ENCODE measurements at places on chromosomes 1 and 21.

DNA sequence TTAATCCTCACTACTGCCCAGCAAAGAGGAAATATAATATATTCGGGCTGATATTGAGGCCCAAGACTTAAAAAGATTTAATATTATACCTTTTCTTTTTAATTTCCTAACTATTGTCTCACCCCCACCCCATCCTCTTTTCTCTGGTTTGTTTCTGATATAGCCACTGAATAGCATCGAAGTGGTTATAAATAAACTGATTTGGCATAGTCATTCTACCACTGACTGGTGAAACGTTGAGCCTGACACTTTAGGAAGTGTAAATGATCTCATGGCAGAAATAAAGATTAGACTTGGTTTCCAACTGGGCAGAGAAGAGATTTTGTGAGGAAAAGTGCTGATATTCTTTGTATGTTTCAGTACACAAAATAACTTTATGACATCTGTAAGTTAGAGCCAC is 39.3 kb downstream of the DTL start:
- DNase-seq = no peak

GRCh38 chr1:233540816-233541215 is 73.1 kb upstream of the KCNK1 start:
- no peak for DNase-seq

GRCh38 chr1:234702342-234703000 is 92.5 kb upstream of the IRF2BP2 start:
- DNase-seq = no peak

DNA sequence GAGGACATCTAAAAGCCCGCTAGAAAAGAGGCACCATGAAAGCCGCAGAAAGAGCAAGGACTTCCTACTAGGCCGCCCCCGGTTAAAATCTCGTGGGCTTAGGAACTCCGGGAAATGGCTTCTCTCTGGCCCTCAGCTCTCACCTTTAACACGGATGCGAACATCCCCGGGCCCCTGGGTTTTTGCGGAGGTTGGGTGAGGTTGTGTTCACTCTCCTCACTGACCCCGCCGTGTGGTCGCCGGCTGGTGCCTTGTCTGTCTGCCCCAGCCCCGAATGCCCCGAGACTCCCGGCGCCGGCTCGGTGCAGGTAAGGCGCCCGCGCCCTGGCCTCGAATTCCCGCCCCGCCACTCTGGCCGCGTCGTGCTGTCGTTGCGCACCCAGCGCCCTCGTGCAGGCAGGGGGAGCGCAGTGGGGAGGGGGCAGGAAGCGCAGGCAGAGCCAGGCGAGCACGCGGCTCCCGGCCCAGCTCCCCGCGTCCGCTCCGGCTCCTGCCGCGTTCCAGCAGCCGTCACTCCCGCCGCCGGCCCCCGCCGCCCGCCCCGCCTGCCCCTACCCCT is at the start of gene SHISAL2A:
Gene SHISAL2A, plus strand, starts transcription at position 437 of the 559 bp plus-strand sequence. CDS start 326 bp downstream, outside the sequence.
- DNase-seq = peak; percentile 10

- no peak for DNase-seq
Observed at GRCh38 chr1:5191470-5191869, 537.1 kb downstream of the AJAP1 start.

- peak; percentile 83 for DNase-seq
Observed at GRCh38 chr1:35544976-35545375, 12.2 kb downstream of the KIAA0319L start.

GRCh38 chr1:5753549-5754421 is 238.4 kb downstream of the NPHP4 start:
- no peak for DNase-seq

DNA sequence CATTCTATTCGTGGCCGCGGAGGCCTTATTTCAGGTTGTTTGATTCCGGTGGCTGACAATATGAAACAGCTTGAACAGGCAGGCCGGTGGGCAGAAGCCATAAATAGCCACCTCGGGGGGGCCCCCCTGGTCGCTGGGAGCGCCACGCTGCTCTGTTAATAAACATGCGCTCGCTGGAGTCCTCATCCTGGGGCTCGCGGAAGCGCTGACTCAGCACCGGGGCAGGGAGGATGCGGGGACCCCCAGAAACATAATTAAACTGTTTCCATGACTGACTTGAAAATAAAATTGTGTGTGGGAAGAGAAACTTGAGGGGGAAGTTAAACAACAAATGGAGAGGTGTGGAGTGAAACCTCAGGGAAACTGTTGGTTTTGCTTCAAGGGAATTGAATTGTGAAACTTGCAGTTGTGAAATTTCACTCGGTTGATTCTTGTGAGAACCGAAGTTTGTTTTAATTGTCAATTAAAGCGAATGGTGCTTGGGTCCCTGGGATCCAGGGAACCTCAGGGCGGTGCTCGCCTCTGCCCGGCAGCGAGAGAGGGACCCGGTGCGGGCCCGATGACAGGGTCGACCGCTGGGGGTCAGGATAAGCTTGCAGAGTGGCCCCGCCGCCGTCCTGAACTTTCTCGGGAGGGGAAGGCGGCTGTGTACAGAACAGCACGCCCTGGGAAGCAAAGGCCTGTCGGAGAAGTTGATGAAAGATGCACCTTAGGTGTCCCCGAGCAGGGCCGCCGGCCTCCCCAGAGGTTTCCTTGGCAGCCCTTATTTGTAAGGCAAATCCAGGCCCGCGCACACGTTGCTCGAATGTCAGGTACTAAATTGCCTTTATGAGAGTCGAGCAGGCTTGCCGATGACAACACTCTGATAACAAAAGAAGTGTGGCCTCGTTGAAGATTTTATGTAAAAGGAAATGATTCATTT is 176.9 kb upstream of the LMO4 start:
- peak; percentile 43 for DNase-seq

DNA sequence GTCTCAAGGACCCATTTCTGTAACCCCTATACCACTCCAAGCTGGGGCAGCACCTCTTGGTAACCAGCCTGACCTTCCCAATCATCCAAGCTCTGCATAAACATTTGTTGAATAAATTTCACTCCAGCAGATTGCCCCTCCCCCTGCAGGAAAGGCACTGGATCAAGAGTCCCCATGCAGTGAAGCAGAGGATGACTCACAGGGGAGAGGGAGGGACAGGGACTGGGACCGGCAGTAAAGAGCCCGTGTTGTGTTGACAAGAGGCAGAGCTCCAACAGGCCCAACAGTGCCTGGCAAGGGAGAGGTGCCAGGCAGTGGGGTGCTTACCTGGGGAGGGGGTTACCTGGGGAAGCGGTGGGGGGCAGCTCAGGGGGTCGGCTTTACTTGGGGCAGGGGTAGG is 32.3 kb downstream of the SLC9A1 start:
- peak; percentile 71 for DNase-seq

DNA sequence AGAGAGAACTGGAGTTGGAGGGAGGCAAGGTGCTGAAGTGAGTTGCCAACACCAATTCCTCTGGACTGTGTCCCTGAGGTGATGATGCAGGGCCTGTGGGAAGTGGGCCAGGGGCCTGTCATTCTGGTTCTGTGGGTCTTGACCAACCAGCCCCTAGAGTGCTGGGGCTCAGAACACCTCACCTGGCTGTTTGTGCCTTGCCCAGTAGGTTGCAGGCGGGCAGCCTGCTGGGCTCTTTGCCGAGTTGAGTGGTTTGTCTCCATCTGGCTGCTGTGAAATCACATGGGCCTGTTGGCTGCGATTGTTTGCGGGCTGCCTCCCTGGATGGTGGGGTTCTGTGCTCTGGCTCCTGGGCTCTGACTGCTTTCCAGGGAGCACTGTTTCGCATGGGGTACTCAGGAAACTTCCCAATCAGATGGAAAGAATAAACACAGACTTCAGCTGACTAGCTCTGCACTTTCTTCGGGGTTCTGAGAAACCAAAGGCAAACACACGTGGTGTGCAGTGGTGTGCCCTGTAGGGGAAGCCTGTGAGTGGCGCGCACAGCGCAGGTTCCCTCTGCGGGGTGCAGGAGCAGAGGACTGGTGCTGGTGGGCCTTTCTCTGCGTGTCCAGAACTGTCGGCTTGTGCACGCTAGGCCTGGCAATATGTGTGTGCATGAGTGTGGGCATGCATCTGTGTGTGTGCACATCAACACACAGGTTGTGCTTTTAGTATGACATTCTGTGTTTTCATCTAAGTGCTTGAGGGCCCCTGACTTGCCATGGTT is 95.1 kb downstream of the RHOU start:
- DNase-seq = no peak

DNA sequence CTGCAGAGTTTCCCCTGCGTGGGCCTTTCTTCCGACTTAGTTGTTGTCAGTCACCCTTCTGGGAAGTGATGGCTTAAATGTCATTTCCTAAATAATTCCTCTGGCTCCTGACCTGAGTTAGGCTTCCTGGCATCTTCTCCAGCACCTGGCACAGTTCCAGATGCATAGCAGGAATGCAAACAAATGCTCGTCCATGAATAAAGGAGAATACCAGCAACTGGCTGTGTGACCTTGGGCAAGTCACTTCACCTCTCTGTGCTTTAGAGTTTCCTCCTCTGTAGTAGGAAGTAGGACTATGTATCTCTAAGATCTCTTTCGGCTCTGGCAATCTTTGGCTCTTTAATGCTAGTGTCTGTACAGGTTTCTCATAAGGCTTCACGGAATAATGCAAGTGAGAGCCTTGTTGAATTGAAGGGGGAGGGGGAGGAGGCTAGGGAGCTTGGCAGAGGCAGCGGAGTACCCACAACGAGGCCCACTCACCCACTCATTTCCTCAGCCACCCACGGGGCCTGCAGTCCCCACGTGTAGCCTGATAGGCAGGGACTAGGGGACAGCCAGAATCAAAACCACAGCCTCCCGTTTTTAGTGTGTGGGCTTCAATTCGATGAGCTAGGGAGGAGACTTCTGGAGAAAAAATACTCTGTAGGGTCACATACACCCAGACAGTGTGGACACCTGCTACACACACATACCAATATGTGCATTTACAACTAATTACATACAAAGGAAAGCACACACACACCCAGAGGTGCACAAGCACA is 48.1 kb downstream of the TENT5C start:
- DNase-seq = no peak

DNA sequence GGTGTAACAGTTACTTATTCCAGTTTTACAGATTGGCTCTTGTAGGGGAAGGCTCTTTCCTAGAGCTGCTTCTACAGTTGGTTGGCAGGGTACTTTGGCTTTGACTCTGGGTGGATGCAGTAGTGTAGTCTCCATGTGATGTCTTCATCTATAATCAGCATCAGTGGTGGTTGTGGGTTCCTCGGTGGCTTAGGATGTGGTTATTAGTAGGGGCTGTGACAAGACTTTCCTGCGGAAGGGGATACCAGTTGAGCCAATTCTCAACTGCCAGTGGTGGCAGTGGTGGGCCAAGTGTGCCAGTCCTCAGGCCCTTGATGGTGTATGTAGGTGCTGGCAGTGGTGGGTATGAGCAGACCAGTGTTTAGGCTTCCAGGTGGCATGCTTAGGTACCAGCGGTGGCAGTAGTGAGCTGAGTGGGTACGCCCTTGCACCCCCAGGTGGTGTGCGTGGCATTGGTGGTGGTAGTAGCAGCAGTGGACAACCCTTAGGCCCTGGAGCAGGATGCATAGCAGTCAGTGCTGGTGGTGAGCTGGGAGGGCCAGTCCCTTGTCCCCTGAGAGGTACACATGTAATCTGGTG is 27.2 kb upstream of the KLF18 start:
- DNase-seq = no peak

GRCh38 chr1:155268630-155269029 is 4.7 kb downstream of the CLK2 start:
- DNase-seq = no peak

GRCh38 chr1:92346866-92347640 is 48.2 kb downstream of the RPAP2 start:
- no peak for DNase-seq

GRCh38 chr1:117658676-117659075 is 52.8 kb downstream of the TENT5C start:
- no peak for DNase-seq

DNA sequence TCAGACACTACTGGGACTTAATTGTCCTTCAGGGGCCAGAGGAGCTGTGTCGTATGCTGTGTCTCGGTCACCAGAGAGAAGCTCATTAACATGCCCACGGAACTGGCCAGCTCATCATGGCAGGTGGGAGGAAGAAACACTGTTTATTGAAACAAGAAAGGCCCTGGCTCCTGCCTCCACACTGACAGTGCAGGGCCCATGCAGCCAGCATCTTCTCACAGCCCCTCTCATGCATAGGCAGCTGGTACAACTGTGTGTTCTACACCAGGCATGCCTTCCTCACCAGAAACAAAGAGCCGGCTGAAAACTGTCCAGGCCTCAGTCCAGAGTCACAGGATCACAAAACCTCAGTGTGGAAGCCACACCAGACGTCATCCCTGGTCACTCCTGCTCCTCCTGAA is 106.0 kb downstream of the UBE2U start:
- DNase-seq = no peak

GRCh38 chr1:215005656-215006345 is 76.7 kb upstream of the KCNK2 start:
- DNase-seq = no peak

DNA sequence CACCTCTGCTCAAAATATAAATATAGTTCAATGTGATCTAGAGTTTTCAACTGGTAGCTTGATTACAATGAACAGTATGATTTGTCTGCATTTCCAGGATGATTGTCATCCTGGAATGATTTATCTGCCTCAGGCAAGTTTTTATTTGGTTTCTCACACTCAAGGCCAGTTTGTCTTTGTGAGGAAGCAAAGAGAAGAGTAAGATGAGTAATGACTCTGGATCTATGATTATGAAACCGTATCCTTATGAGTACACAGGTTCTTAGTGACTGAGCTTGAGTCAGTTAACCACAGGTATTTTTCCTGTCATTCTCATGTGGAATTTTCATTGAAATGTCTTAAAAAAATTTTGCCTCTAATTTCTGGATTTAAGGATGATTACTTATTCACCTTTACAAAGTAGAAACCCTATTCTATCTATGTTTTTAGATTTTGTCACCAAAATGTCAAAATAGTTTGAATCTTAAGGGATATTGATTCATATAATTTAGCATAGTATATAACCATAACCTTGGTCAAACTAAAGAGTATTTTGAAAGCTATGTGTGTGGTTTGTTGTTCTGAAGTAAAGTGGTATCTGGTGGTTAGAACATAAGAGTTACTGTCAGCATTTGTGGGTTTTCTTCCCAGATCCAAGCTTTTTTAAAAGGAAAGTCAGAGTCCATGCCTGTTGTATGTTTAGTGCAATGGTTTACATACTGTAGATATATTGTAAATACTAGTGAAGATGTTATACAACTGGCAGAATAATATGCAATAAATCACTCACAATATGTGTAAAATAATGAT is 145.0 kb downstream of the RASAL2 start:
- no peak for DNase-seq

- peak; percentile 42 for DNase-seq
Observed at GRCh38 chr1:180155182-180155682, 563 bp downstream of the QSOX1 start.

DNA sequence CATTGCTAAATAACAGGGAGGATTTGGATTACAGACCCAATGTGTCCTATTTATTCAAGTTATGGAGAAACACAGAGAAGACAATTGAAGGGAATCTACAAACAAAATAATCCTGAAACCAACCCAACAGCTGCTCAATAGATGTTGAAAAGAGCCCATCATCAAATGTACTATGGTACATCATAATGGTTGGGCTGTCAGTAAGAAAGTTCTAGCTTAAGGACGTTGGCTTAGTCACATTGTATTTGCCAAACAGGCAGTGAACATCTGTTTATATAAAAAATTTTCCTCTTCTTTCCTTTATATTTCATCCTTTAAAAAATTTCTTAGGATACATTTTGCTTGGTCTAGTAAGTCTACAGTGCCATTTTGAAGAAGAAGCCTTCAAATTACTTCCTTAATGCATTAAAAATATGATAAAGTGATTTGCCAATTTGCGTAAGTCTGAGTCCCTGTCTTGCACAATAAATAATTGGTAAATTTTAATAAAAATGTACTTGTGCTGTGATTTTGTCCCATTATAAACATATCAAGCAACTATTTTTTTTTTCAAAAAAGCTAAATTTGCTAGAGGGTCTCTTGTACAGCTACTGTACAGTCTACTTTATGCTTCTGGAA is 14.4 kb downstream of the MAP3K7CL start:
- DNase-seq = peak; percentile 35

Measured in CD14-positive monocyte (primary cell).